ENCODE measurements at places on chromosomes 3 and 15.
A peak's percentile ranks its signal among the peaks of the same experiment; 100 is the strongest.

GRCh38 chr3:36918050-36918449, 26.8 kb downstream of the TRANK1 start:
- no peak for DNase-seq

DNA sequence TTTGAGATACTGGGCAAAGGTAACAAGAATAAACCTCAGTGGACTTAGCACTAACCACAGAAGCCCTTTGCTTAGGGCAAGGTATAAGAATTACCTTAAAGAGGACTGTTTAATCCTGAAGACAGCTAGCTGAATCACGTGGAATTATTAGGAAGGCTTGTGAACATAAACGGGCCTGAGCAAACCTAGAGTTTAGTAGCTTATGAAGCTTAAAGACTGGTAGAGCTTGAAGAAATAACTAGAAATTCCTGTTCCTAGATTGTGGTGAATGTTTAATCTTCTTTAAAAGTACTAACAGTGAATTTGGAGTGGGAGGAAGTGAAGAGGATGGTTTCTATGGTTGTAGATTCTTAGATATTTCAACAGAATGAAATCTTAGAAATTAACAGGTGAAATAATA, 428.9 kb upstream of the THRB start:
- no peak for DNase-seq

GRCh38 chr3:177800561-177800960, 603.3 kb upstream of the TBL1XR1 start:
- DNase-seq, result no peak

- DNase-seq, result no peak
Measured at GRCh38 chr15:33425142-33425541, 114.4 kb downstream of the RYR3 start.

DNA sequence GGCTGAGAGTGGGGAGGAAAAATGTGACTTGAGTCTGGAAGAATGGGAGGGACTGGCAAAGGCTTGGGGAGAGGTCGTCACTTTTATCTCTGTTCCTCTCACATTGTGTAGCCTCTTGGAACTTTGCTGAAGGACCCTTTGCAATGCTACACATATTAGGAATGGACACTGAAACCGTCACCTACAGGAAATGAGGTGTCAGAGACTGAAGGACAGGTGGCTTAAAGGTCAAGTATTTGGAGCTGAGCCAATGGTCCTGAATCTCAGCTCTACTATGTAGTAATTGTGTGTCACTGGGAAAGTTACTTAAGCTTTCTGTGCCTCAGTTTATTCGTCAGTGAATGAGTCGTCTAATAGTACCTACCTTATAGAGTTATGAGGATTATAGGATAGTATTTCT, 14.7 kb downstream of the MCTP2 start:
- no peak for DNase-seq

DNA sequence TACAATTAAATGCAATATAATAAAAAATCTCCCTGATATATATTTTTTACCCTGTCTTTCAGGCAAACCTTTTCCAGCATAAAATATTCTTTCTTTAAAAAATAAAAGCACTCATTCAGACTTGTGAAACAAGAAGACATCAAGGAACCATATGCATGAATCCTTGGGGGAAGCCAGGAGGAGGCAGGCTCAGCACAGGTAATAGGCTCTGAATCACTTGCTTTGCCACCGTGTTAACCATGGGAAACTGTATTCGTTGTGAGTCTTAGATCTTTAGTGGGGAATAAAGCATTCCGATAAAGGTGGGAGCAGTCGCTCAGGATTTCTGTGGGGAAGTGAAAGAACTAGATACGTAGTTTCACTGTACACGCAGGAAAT, 42.4 kb downstream of the FBN1 start:
- DNase-seq, result no peak

DNA sequence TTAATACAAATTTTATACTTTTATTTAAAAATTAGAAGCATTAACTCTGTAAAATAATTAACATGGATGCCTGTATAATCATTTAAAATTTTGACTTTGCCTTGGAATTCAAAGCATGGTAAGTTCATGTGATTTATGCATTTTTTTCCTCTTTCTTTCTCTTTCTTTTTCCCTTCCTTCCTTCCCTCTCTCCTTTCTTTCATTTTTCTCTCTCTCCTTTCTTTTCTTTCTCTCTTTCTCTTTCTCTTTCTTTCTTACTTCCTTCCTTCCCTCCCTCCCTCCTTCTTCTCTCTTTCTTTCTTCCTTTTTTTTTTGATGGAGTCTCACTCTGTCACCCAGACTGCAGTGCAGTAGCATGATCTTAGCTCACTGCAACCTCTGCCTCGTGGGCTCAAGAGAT, 53.8 kb upstream of the P3H2 start:
- DNase-seq, result no peak

GRCh38 chr3:66957367-66957766, 40.7 kb upstream of the KBTBD8 start:
- no peak for DNase-seq

DNA sequence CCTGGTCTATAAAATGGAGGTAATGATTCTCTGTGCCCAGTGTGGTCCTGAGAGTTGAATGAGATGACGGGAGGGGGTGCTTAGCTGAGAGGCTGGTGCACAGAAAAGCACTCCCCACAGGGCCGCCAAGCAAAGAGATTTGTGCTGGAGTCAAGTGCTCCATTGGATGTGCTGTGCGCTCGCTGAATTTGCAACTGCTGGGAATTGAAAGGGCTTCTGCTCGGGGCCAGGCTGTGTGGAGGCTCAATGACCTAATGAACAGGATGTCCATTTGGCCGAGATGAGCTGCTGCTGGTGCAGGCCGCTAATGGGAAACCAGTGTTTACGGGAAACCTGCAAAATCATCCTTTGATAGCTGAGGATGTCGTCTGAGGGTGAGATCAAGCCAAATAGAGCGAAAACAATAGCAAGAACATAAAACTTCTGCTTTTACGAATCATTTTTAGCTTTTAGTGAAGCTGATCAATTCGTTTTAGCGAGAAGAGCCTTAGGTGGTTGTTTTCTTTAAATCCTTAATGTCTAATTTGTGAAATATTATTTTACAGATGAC, 211.7 kb downstream of the GABRG3 start:
- no peak for DNase-seq

- DNase-seq, result no peak
Measured at GRCh38 chr3:170159933-170160332, 21.6 kb downstream of the PHC3 start.

DNA sequence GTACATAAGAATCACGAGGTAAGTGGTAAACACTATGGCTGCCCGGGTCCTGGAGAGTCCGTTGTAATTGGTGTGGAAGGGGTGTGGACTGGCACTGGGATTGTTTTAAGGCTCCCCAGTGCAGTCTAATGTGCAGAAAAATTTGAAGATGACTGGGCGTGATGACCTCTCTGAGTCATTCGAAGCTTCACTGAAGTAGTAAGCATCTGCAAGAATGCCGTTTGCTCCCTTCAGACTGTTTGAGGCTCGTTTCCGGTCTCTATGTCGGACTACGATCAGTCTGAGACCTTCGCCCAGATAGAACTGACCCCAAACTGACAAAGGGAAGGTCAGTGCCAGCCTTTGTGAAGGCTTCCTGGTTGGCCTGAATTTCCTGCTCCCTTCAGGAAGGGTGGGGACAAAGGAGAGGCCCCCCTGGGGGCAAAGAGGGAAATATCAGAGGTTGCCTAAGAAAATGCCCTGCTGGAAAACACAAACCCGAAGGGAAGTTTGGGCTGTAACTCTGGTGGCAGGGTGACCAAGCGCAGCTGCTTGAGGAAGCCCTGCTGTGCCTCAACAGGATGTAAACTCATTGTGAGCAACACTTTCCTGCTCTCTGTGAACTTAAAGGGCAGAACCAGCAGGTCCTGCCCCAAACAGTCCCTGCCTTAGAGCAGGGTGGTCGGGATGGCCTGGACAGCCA, 34.6 kb downstream of the BTD start:
- DNase-seq, result peak; percentile 87

Measured in amniotic stem cell (primary cell).